Midbrain (tissue), 1 donor: ENCODE measurements at places on chromosomes 6 and 20.

GRCh38 chr6:39956936-39957335 lies 22.7 kb upstream of the MOCS1 start:
- DNase-seq = no peak

DNA sequence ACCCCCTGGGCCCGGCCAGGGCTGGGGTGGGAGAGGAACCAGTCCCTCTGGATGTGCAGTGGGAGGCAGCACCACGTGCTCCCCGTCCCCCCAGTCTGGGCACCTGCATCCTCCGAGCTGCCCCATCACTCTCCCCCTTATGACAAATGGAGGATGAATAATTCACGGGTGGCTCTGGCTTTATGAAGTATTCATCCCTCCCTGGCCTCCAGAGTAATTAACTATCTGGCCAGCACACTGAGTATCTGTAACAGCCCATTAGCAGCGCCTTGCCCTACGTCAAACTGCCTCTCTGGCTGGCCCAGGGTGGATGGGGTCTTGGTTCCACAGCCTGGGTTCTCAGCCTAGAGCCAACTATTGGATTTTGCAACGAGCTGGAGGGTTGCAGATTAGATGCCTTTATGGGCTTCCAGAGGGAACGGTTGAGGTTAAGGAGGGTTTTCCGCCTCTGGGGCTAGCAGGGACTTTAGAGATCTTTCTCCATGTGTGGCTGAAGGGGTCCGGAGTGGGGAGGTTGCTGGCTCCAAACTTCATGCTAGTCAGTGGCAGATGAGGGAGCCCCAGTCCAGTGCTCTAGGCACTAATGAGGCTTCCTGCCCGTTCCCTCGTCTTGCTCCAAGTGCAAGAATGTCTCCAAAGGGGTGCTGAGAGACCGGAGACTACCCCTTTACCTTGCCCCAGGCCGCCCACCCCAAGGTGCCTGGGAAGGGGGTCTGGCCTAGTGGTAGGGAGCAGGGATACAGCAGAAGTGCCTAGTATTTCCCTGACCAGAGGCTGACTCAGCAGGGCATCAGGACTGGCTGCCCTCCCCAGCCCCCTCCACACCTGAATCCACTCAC lies 53.5 kb upstream of the MLN start:
- no peak for DNase-seq

GRCh38 chr20:16283978-16284377 lies 289.3 kb downstream of the KIF16B start:
- DNase-seq = no peak

DNA sequence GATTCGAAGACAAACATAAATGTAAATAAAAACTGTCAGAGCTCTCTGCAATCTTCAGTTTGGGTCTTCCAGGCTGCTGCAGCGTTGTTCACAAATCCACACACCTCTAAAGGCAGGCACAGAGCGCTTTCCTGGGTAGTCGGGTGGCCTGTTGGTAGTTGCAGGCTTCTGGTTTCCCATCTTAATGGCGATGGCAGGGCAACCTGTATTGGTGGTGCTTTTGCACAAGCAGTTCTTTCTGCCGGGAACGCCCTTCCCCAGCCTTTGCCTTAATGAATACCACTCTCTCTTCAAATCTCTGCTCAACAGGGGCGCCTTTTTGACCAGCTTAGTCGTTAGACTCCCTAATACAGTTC lies 723 bp upstream of the IFT52 start:
- peak; percentile 62 for DNase-seq

DNA sequence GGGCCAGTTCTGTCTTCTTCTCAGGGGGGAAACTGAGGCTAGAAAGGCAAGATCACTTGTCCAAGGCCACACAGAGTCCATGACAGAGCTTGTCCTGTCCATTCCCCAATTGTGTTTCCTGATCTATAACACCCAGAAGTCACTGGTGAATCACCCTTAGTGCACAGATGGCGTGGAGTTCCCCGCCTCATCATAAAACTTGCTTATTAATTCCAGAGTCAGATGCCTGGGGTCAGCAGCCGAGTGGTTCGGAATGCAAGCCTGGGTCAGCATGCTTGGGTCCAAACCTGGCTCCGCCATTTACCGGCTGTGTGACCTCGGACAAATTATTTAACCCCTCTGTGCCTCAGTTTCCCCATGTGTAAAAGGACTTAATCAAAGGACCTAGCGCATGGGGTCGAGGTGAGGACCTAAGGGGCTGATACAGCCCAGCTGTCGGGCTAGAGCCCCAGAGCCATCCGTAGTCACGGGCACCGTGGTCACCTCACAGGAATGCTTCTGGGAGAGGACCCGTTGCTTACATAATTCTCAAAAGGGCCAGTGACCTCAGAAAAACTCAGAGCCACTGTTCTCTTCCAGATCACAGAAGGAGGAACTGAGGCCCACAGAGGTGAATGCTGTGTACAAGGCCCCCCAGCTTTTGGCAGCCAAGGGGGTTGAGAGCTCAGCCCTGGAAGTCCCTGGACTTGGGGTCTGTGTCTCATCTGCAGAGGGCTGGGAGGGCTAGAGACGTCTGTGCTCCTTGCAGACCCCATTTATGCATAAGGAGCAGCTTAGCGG lies 1.4 kb upstream of the ZBP1 start:
- no peak for DNase-seq

- DNase-seq = no peak
Measured at GRCh38 chr20:47635256-47635655, 133.6 kb downstream of the NCOA3 start.

GRCh38 chr6:52909531-52909930 lies at the start of gene GSTA3:
Gene GSTA3, minus strand, starts transcription at chr6:52909698. Its CDS starts 3,864 bp downstream, at chr6:52905834.
- no peak for DNase-seq

GRCh38 chr6:99739526-99739925 lies 132.9 kb downstream of the PRDM13 start:
- no peak for DNase-seq

DNA sequence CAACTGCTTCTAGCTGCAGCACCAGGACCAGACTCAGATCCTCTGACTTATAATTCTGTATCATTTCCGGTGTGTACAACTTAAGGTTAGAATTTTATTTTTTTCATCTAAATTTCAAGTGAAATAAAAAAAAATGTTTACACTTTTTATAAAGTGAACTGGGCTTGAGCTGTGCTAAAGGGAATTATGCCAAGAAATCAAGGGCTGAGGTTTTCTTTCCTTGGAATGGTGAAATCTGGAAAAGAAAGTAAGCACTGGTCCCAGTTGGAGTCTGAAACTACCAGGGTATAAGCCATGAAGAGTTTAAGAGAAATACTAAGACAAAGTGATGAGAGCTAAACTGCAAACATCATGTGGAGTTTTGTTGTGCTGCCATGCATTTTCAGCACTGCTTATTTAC lies 21.7 kb upstream of the FYN start:
- no peak for DNase-seq

DNA sequence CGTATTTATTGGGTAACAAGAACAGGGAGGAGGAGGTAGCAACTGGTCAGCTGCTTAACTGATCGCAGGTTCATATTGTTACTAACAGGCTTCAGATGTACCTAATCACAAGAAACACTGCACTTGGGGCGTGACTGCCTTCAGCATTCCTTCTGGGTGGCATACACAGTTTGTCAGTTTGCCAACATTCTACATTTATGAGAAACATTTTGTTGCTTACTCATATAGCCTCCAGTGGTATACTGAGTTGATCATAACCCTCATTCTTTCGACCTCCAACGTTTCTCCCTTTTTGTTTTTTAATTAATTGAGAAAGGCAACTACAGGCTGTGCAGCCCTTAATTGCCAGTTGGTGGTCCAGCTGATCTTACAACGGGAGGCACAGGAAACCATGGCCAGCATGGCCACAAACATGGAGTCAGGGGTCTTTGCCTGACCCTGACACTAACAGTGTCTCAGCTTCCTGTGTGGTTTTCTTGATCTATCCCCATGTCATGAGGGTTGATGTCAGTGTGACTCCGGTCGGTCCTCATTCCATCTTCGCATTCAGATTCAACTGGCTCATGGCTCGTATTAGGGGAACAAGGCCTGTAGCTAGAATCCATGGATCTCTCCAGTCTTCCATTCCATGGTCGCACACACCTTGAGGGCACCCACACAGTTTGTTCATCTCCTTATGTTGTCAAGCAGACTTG lies 9.4 kb downstream of the EPB41L2 start:
- no peak for DNase-seq

DNA sequence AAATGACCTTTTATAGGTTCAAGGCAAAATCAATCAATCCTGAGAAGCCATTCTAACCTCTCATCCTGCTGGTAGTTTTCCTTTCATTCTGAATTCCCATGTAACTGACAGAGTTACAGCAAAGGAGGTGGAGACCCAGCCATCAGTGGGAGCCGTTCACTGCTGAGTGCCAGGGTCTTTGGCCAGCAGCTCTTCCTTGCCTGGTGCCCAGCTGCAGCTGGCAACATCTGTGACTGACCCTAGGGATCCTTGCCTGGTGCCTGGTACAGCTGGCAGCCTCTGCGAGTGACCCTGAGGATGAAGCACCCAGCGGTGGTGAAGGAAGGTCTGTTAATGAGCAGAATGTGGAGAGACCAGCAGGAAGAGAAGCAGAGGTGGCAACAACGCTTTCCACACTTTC lies 314.6 kb downstream of the THBS2 start:
- DNase-seq = no peak

GRCh38 chr6:38775870-38776269 lies 60.8 kb downstream of the DNAH8 start:
- DNase-seq = no peak

DNA sequence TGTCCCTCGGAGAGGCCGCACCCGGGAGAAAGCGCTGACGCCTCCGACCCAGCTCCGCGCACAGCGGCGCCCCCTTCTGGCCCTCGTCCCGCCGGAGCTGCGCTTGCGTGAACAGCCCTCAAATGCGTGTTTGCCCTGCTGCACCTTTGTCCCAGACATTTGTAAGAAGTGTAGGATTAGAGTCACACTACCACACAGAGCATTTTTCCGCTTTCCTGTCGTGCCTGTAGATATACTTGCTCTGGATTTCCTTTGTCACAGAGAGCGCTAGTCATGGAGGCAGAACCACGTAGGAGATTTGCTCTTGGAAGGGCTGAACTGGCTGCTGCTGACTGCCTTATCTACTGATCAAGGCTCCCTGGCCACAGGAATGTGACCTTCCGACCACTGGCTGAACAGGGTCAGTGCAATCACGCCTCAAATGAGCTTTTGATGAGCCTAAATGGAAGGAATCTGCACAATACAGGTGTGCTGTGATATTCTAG lies 62.3 kb downstream of the PAX1 start:
- no peak for DNase-seq

DNA sequence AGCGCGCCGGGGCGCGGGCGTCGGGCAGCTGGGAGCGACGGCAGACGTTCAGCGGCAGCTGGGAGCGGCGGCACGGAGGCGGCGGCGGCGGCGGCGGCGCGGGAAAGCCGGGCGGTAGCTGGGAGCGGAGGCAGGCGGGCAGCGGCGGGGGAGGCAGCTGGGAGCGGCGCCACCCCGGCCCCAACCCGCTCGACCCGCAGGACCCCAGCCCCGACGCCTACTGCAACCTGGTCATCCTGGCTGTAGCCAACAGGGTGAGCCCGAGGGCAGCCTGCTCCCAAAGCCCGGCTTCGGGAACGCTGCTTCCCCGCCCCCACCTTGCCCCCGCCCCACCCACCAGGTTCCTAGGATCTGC lies 8.9 kb downstream of the CCM2L start:
- no peak for DNase-seq

- no peak for DNase-seq
Measured at GRCh38 chr20:61761453-61762166, 304.1 kb downstream of the TAF4 start.

DNA sequence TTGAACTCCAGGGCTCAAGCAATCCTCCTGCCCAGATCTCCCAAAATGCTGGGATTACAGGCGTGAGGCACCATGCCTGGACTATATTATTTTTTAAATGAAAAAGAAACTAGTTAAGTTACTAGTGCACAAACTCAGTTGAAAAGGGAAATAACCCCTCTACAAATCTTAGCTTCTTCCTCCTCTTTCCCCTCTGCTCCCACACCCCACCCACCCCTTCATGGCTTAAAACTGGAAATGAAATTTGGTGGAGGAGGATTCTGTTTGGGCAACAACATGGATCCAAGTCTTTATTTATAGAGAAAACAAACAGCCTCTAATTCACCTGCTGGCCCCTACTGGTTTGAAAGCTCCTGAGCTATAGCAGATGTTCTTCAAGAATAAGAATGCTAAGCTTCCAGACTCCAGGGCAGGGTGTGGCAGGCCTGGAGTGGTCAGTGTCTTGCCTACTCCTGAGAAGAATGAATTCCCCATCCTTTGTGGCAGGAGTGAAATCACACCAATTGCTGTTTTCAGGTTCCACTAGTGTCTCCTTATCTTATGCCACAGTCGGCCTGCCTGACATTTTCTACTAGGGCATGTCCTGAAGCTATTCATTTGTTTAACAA lies 73.5 kb downstream of the ZFP64 start:
- no peak for DNase-seq

DNA sequence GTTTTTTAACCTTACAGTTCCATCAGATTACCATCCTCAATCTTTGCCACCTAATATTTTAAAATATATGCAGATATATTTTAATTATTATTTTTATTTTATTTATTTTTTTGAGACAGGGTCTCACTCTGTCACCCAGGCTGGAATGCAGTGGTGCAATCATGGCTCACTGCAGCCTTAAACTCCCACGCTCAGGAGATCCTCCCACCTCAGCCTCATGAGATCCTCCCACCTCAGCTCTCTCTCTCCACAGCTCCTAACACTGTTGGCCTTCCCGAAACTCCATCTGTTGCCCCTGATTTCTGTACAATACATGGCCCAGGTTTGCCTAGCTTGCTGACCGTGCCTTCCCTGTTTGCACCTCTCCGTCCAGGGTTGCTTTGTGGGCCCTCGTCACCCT lies 4.4 kb upstream of the TAB2 start:
- no peak for DNase-seq

DNA sequence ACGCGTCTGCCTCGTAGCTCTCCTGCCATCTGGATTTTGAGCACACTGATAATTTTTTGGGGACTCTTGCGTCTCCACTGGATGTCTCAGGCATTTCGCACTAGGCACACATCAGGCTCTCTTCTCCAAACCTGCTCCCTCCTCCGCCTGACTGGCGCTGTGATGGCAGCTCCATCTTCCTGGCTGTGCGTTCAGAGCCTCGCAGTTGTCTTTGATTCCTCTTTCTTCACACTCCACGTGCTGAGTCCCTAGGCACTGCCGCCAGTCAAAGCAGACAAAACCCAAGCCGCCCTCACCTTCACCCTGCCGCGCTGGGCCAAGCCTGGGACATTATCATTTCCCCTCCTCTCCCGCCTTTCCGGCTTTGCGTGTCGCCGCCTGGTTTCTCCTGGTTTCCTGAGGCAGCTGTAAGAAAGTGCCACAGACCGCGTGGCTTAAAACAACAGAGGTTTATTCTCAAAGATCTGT lies 778 bp downstream of the PSMG4 start:
- DNase-seq = peak; percentile 51

- DNase-seq = no peak
Measured at GRCh38 chr6:149895833-149896271, 2.1 kb downstream of the RAET1E start.

DNA sequence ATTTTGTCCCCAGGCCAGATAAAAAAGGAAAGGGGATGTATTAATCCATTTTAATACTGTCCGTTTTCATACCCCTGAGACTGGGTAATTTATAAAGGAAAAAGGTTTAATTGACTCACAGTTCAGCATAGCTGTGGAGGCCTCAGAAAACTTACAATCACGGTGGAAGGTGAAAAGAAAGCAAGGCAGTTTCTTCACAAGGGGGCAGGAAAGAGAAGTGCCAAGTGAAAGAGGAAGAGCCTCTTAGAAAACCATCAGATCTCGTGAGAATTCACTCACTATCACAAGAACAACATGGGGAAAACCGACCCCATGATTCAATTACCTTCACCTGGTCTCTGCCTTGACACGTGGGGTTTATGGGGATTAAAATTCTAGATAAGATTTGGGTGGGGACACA lies 152.5 kb downstream of the IBTK start:
- DNase-seq = no peak
